ENCODE measurements at places on chromosomes 16 and 17. TPM values are rescaled to one million over a fixed set of nuclear protein-coding genes. Genes with fewer than 3 reads are reported as not detected.

DNA sequence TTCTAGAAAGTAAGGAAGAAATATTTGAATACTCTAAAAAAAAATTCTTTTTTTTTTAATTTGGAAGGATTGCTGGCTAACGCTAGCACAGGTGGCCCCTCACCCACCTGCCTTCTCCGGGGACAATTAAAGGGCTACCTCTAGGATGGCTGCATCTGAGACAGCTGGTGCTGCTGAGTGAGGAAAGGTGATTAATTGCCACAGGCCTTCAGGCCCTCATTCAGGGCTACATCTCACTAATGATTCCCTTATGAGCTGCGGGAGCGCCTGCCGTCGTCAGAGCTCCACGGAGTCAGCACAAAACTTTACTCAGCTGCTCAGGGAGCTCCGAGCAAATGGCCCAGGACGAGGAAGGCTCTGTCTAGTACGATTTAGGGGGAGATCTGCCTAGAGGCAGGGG, 27.0 kb upstream of the AKTIP start:
- no peak for DNase-seq

DNA sequence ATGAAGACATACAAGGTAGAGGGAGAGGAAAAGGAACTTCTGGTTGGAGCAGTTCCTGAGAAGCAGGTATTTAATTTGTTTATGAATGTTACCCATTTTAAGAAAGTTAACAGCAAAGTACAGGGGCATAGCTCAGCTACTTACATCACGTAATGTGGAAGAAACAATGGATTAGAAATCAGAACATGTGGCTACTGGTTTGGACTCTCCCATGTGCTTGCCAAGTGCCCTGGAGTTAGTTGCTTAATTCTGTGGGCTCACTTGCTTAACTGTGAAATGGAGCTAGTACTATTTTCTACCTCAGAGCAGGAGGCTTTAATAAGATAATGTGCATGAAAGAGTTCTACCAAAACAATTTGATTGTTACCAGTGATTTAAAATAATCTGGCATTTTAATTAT, 27.3 kb downstream of the RSPRY1 start:
- no peak for DNase-seq

GRCh38 chr16:27985981-27986380, 77.5 kb downstream of the GSG1L start:
- no peak for DNase-seq

DNA sequence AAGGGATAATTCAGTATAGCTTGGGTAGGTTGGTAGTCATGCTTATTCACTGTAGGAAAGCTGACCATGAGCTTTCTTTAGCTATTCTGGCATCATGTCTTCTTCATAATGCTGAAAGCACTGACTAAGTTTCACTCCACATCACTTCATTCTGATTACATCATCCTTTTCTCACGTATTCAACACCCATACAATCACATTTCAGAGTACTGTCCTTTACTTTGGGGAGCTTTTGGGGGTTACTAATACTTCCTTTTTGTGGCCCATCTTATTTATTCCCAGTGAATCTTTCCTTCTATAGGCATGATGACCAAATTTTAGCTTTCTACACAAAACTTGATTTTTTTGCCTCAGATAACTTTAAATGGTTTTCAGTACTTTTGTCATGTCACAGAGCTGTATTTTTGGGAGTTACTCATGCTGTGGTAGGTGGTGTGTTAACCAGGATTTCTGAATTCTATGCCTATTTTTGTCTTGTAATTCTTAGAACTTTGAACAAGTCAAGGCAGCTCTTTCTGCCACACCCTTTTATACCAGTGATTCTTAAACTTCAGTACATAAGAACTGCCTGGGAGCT, 23.5 kb downstream of the TADA2A start:
- DNase-seq = no peak

DNA sequence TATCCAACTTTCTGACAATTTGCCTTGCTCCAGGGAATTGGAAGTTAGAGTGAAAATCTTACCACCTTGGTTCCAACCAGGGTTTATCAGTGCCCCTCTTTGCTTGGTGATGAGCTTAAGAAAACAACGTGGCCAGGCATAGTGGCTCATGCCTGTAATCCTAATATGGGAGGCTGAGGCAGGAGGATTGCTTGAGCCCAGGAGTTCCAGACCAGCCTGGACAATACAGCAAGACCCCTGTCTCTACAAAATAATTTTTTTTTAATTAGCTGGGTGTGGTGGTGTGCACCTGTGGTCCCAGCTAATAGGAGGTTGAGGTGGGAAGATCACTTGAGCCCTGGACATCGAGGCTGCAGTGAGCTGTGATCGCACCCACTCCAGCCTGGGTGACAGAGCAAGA, 21.4 kb downstream of the SLC7A6 start:
- DNase-seq = no peak

The HOXB7 gene
- total RNA-seq = 0.93 TPM

DNA sequence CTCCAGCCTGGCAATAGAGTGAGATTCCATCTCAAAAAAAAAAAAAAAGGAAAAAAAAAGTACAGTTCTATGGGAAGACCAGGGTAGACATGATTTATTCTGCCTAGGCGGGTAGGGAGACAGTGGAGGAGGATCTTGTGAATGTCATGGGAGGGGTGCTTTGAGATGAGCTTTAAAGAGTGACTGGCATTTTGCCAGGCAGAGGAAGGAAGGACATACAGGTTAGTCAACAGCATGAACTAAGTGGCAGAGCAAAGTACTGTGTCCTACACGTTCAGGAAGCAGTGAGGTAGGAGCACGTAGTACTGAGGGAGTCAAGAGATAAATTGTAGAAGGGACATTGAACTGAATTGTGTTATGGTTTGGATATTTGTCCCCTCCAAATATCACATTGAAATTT, 451.5 kb downstream of the TOX3 start:
- DNase-seq = no peak

The OTOP2 gene
- not detected for total RNA-seq

- DNase-seq = no peak
Measured at GRCh38 chr17:81931189-81931556, 3.6 kb upstream of the MAFG start.

- no peak for DNase-seq
Measured at GRCh38 chr17:73166731-73167581, 2.1 kb downstream of the SSTR2 start.

DNA sequence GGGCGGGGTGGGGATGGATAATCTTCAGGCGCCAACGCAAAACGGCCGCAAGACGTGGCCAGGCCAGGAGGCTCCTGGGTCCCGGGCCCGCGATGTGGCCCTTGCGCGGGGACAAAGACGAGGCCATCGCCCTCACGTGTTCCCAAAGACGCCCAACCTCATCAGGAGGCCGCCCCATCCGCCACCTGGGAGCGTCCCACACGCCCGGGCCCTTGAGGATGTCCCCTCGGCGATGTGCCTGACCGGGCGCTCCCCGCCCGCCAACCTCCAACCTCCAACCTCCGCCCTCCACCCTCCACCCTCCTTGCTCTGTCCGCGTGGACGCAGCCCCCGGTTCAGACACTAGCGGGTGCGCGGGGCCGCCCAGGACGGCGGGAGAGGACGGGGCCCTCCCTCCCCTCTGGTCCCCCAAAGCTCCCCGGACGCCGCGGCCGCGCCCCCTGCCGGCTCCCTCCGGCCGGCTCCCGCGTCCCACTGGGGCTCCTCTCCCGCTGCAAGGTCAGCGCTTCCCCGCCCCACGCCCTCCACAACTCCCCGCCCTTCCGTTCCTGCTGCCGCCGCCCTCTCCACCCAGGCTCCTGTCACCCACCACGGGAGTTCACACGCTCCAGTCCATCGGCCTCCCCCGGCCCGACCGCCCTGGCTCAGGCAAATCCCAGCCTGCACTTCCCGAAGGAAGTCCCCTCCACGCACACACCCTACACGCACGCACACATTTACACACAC, 250.8 kb upstream of the RPL38 start:
- peak; percentile 22 for DNase-seq

The CD79B gene
- total RNA-seq = 757 TPM

DNA sequence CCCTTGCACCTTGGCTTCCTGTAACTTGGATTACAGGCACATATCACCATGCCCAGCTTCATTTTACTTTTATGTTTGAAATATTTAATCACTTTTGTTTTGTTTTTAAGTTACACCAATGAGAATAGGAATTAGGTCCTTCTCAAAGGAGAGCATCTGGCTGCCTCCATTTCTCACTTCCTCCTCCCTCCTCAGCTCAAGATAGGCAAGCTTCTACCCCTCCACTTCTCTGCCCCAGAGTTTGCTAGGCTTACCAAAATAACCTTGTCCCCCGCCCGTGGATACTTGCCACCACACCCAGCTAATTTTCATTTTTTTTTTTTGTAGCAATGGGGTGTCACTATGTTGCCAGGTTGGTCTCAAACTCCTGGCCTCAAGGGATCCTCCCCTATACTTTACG, 17.9 kb downstream of the GABARAPL2 start:
- DNase-seq = no peak

GRCh38 chr17:30375661-30376060, 3.1 kb upstream of the CPD start:
- no peak for DNase-seq

GRCh38 chr16:47262938-47263337, 119.2 kb upstream of the NETO2 start:
- DNase-seq = no peak

The DPEP3 gene
- 0.29 TPM for total RNA-seq

DNA sequence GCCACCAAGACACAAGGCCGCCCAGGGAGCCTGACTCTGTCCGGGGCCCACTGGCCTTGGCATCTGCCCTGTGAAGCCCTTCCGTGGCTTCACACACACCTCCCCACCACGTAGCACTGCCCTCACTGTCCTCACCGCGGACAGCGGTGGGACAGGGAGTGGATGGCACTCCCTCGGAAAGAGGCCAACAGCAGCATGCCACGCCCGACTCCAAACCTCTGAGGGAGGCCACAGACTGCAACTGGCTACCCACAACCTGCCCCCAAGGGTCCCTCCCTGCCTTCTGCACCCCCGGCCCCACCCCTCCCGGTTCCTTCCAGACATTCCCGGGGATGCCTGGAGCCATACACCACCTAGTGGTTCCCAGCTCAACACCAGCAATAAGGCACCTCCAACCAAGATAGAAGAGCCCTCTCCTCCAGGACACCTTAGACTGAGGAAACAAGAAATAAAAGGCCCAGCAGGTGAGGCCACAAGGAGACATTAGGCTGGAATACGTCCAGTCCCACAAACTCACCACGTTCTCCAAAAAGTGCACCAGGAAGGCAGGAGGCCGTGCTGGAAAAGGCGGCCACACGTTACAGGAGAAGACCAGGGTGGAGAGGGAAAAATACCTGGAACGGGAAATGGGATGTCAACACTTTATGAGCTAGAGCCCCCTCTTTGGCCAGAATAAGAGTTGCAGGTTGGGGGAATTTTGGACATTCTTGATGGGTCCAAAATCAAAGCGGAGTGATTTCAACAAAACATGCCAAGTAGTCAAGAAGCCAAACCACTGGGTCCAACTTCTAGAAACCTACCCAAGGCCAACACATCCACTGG, 310.0 kb downstream of the SOX9 start:
- DNase-seq = no peak

The RSPRY1 gene
- 39.9 TPM for total RNA-seq

The ABCA5 gene
- total RNA-seq = 30.3 TPM

DNA sequence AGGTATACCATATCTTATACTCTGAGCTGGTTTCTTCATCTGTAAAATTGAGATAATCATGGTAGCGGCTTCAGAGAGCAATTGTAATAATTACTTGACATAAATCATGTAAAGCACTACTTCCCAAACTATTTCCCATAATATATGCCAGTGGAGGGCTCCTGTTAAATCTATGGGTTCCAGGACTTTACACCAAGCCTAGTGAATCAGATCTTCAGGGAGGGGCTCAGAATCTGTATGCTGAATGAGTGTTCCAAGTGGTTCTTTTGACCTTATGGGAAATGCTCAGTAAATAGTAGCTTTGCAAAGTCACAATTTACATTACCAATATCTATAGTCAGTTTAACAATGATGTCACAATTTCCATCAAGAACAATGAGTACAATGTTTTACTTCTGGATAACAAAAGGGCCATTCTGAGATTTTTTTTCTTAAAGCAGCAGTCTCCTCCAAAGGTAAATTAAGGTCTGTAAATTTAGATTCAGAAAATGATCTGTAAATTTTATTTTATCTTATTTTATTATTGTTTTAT, 50.9 kb upstream of the NLK start:
- DNase-seq = no peak

DNA sequence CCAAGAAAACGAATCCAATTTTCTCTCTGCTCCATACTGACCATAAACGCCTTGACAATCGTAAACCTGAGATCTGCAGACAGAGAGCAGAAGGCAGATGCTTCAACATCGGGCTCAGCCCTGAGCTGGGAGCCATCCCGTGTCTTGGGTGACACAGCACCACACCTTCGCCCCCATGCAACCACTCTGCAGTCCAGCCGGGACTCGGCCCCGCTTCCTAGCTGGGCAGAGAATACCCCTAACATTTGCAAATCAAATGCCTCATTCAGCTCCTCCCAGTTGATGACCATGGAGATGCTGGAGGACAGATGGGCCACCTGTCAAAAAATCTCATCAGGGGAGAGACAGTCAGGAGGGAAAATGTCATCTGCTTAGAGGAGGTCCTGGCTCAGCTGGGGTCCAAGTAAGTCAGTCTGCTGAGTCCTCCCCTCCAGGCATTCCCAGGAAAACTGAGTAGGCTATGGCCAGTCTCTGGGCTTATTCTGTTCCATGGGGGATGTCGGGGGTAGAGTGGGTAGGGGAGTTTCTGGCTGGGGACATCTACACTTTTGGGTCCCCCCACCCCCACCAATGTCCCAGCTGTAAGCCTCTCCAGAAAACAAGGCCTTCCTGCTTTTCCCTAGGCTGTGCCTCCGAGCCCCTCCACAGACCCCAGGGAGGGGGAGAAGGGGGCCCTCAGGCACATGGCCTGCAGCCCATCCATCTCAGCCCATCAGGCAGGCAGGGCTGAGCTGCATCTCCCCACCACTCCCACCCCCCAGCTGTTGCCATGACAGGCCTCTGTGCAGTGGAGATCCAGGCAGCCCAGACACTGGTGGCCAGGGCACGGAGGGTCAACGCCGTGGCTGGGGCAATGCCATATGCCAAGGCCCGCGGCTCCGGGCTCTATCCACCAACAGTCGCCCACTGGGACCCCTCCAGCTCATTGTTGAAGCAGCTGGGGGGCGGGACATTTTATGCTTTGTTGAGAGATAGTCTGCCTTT, 158.6 kb downstream of the AXIN2 start:
- no peak for DNase-seq

DNA sequence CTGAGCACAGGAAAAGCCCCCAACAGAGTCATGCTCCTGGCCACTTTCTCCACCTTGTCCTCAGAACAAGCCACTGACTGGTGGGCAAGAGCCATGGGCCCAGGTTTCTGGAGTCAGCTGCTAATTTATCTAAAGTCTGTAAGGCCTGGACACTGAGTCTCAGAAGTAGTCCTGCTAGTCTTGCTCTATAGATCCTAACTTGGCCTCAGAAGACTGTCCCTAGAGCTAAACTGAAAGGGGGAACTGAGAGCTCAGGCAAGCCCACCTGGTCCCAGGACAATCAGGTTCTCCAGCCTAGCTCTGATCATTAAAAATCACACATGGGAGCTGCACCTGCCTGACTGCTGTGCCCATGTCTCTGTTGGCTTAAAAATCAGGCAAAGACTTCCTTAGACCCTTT, 485.8 kb downstream of the SLC39A11 start:
- no peak for DNase-seq

DNA sequence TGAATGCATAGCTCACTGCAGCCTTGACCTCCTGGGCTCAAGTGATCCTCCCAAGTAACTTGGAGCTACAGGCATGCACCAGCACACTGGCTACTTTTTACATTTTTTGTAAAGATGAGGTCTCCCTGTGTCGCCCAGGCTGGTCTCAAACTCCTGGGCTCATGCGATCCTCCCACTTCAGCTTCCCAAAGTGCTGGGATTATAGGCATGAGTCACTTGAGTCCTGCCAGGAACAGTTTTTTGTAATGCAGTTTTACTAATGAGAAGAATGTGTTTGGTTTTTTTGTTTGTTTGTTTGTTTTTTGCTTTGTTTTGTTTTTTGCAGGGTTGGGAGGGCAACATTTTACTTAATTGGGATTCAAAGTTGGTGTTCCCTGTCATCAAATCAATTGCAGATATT, 22.2 kb downstream of the SOST start:
- no peak for DNase-seq

Measured in activated B cell treated with CpG ODN at 0.5 μM for 24 hours (primary cell).